ENCODE measurements at places on chromosomes 1 and 21. TPM values are rescaled to one million over a fixed set of nuclear protein-coding genes. Genes with fewer than 3 reads are reported as not detected.

The TEX38 gene
- total RNA-seq: not detected

The ADCY10 gene
- 0.19 TPM for total RNA-seq

The TNFSF4 gene
- 1.9 TPM for total RNA-seq

The CBS gene
- 45.6 TPM for total RNA-seq

The CPLANE2 gene
- total RNA-seq: 6.1 TPM

The LCE1F gene
- not detected for total RNA-seq

The SRGAP2B gene
- total RNA-seq: 39.9 TPM

The ITGB2 gene
- 265 TPM for total RNA-seq

The UQCRHL gene
- total RNA-seq: 1.5 TPM

The C1orf115 gene
- not detected for total RNA-seq

The SYT2 gene
- not detected for total RNA-seq

The BCAN gene
- not detected for total RNA-seq

The TYW3 gene
- total RNA-seq: 39.8 TPM

The TEDDM1 gene
- total RNA-seq: not detected

The GNG4 gene
- total RNA-seq: 77.2 TPM

The AIM2 gene
- total RNA-seq: 75.9 TPM

The PPIAL4G gene
- total RNA-seq: 0.09 TPM

The SEMA6C gene
- 2.3 TPM for total RNA-seq

The SERPINC1 gene
- total RNA-seq: not detected

The OR6N1 gene
- not detected for total RNA-seq

The NEK2 gene
- total RNA-seq: 18.0 TPM

The SNX27 gene
- total RNA-seq: 31.6 TPM

The TMEM79 gene
- total RNA-seq: 9.3 TPM

The C1orf94 gene
- not detected for total RNA-seq

The ELAPOR1 gene
- total RNA-seq: 32.0 TPM

The SELP gene
- total RNA-seq: not detected

The RNF186 gene
- not detected for total RNA-seq

The MYOM3 gene
- not detected for total RNA-seq

The URB1 gene
- total RNA-seq: 39.2 TPM

The PLA2G2E gene
- total RNA-seq: not detected

The SMCP gene
- not detected for total RNA-seq

The TMEM200B gene
- 0.72 TPM for total RNA-seq

The ZNF695 gene
- 0.95 TPM for total RNA-seq

The TTC4 gene
- 41.6 TPM for total RNA-seq

The IGSF3 gene
- 2.2 TPM for total RNA-seq

The ZSCAN20 gene
- total RNA-seq: 2.0 TPM

Data from activated CD4-positive, alpha-beta T cell treated with anti-CD3 and anti-CD28 coated beads, Interleukin-2, amount 10 ng/mL, durations not matched to agents 24 days and 14 days (primary cell).